ENCODE measurements at places on chromosomes 1 and 21.
A peak's percentile ranks its signal among the peaks of the same experiment; 100 is the strongest.

- no peak for DNase-seq
Measured at GRCh38 chr1:17521946-17522612, 17.4 kb upstream of the ARHGEF10L start.

GRCh38 chr1:32881291-32881690, 5.0 kb upstream of the HPCA start:
- DNase-seq = peak; percentile 26

- DNase-seq = no peak
Measured at GRCh38 chr21:31346256-31346821, 2.3 kb upstream of the TIAM1 start.

DNA sequence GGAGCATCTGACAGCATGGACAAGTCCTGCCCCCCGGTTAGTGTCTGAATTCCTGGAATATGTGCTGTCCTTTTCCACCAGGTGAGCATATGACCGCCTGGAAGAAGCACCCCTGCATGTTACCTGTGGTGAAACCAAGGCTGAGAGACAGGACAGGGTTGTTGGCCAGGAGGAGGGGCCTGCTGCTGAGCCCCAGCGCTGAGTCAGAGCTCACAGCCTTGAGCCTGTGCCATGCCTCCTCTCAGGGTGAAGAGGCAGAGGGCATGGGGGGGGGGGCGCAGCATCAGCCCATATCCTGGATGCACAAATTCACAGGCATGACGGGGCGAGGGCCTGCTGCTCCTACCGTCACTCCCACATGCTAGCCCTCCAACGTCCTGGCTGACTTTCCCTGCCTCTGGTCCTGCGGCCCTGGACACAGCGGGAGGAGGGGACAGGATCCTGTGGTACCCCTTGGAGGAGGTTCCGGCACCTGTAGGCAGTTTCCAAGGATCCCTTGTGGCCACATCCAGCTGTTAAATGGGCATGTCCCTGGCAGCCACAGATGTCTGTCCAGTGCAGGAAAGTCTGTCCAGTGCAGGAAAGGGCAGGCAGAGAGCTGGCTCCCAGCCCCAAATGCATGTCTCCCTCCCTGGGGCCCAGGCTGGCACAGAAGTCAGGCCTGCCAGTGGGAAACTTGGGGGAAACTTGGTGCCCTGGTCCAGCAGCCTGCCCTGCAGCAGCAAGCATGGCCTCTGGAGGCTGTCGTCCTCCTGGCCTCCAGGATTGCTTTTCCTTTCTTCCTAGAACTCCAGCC, 23.9 kb downstream of the TTC34 start:
- DNase-seq = no peak

GRCh38 chr1:13725714-13726175, 25.8 kb downstream of the PRDM2 start:
- peak; percentile 68 for DNase-seq

DNA sequence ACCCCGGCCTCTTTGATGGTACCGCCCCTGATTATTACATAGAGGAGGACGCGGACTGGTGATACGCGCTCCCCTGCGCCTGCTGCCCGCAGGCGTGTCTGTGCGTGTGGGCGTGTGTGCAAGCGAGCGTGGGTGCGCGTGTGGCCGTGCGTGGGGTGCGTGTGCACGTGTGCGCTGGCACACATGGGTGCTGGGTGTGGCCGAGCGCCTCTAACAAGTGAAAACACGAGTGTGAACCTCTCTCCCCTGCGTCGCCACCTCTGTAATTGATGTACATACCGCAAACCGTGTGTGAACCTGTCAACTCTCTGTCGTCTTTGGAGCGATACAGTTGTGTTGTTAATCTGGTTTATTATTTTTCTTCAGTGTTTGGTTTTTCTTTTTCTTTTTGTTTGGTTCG, 87.8 kb upstream of the TMEM51 start:
- no peak for DNase-seq

DNA sequence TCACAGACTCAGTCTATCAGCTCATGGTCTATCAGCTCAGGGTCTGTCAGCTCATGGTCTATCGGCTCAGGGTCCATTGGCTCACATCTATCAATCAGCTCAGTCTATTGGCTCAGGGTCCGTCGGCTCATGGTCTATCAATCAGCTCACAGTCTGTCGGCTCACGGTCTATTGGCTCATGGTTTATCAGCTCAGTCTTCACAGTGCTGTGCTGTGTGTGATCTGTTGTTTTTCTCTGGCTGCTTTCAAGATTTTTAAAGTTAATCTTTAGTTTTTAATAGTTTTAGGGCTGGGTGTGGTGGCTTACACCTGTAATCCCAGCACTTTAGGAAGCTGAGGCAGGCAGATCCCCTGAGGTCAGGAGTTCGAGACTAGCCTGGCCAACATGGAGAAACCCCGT, 14.4 kb downstream of the C1orf159 start:
- DNase-seq = peak; percentile 25
